ENCODE measurements at places on chromosomes 6 and 20.

- no peak overlapping the region for H3K27ac ChIP-seq
- H3K4me3 ChIP-seq, result no peak overlapping the region
- no peak for DNase-seq
- no peaks in the 10 kb centered on the region for H3K36me3 ChIP-seq
Observed at GRCh38 chr6:40674170-40674569, 87.0 kb upstream of the LRFN2 start.

DNA sequence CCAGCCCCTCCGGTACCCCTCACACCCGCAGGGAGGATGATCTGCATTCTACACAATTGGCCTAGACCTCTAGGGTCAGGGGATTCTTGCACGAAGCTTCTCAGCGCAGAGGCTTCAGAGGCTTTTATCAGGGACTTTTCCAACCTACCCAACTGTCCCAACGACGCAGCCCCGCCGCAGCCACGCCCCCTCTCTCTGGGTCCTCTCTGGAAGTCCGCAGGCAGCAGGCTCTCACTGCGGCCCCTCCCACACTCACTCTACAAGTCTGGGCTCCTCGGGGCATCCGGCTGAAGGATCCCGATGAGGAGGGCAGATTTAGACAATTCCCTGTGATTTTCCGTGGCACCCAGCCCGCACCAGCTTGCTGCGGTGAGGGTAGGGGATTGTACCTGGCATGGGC lies 227.7 kb upstream of the RNF24 start:
- peaks cover 27% of the 10 kb centered on the region for H3K4me1 ChIP-seq
- H3K27me3 ChIP-seq, result peaks cover 5% of the 10 kb centered on the region
- no peaks in the 10 kb centered on the region for H3K36me3 ChIP-seq

DNA sequence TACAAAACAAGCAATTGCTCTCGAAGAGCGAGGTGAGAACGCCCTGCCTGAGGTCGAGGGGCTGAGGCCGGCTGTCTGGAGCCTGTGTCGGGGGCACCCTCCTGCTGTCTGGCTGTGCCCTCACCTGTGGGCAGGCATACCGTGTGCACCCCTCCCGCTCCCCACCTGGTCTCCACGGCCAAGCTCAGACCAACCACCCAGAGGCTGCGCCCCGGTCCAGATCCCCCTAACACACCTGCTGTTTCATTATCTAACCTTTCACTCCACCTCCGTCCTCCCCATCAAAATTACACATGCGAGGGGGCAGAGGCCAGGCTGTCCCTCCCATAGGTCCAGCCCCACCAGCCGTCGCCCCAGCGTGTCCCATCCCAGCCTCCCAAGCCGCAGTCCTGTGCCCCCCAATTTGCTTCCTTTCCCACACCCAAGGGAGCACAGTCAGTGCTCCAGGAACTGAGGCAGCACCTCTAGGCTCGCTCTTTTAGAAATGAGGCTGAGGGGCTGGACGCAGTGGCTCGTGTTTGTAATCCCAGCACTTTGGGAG lies 35.2 kb downstream of the NTSR1 start:
- H3K27ac ChIP-seq, result no peak overlapping the region
- no peaks in the 10 kb centered on the region for H3K36me3 ChIP-seq
- H3K4me3 ChIP-seq, result no peak overlapping the region
- H3K27me3 ChIP-seq, result no peaks in the 10 kb centered on the region
- DNase-seq, result no peak
- peaks cover 12% of the 10 kb centered on the region for H3K4me1 ChIP-seq

DNA sequence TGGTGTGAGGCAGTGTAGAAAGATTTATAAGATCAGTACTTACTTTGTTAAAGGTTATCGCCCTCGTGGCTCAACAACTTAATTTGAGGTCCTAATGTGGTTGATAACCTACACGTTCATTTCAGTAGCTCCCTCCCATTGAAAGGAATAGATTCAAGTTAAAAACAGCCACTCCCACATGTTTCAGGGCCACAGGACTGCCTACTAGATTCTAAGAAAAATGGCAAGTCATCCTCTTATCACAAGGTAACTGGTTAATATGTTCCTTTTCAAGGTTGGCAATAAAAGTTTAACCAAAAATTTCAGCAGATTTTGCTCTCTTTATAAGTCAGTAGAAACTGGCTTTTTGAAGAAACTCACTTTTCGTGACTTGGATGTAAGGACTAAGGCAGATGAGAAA lies 17.1 kb downstream of the GSTA2 start:
- H3K4me3 ChIP-seq, result no peak overlapping the region
- DNase-seq, result peak; percentile 45
- no peak overlapping the region for H3K27ac ChIP-seq
- peaks cover 2% of the 10 kb centered on the region for H3K27me3 ChIP-seq
- no peaks in the 10 kb centered on the region for H3K4me1 ChIP-seq

DNA sequence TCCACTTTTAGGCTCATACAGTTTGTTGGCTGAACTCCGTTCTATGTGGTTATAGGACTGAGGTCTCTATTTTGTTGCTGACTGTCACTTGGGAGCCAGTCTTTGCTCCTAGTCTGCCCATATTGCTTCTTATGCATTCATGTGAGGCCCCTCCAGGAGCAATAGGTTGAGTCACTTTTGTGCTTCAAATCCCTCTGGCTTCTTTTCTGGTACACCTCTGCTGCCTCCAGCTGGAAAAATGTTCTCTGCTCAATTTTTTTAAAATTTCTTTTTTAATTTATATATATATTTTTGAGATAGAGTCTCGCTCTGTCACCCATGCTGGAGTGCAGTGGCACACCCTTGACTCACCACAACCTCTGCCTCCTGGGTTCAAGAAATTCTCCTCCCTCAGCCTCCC lies 42.7 kb upstream of the NOX3 start:
- DNase-seq, result no peak
- H3K36me3 ChIP-seq, result no peaks in the 10 kb centered on the region
- no peak overlapping the region for H3K27ac ChIP-seq
- H3K27me3 ChIP-seq, result no peaks in the 10 kb centered on the region

- H3K27ac ChIP-seq, result no peak overlapping the region
- DNase-seq, result no peak
- no peak overlapping the region for H3K4me3 ChIP-seq
- H3K27me3 ChIP-seq, result no peaks in the 10 kb centered on the region
- H3K4me1 ChIP-seq, result no peaks in the 10 kb centered on the region
Observed at GRCh38 chr20:45329497-45330319, 18.5 kb downstream of the SDC4 start.

DNA sequence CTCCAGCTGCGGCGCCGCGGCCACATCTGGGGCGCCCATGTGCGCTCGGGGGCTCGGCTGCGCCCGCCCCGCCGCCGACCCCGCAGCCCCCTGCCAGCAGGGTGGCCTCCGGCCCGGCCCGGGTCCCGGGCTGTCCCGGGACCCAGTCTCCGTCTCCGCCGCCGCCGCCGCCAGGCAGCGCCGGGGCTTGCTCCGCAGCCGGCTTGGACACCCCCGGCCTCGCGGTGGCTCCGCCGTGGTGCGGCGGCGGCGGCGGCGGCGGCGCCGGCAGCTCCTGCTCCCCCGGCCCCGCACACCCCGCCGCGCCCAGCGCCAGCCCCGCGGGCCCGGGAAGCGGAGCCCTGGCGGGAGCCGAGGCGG lies 219 bp downstream of the ISM1 start:
- peak overlapping the region; percentile 51 for H3K4me3 ChIP-seq
- no peak for DNase-seq
- peaks cover 36% of the 10 kb centered on the region for H3K27me3 ChIP-seq
- no peaks in the 10 kb centered on the region for H3K36me3 ChIP-seq
- H3K27ac ChIP-seq, result no peak overlapping the region

- H3K27ac ChIP-seq, result no peak overlapping the region
- no peaks in the 10 kb centered on the region for H3K36me3 ChIP-seq
- peak overlapping the region; percentile 81 for H3K4me3 ChIP-seq
- DNase-seq, result peak; percentile 40
Observed at GRCh38 chr6:147506704-147507114, 1.8 kb upstream of the SAMD5 start.

DNA sequence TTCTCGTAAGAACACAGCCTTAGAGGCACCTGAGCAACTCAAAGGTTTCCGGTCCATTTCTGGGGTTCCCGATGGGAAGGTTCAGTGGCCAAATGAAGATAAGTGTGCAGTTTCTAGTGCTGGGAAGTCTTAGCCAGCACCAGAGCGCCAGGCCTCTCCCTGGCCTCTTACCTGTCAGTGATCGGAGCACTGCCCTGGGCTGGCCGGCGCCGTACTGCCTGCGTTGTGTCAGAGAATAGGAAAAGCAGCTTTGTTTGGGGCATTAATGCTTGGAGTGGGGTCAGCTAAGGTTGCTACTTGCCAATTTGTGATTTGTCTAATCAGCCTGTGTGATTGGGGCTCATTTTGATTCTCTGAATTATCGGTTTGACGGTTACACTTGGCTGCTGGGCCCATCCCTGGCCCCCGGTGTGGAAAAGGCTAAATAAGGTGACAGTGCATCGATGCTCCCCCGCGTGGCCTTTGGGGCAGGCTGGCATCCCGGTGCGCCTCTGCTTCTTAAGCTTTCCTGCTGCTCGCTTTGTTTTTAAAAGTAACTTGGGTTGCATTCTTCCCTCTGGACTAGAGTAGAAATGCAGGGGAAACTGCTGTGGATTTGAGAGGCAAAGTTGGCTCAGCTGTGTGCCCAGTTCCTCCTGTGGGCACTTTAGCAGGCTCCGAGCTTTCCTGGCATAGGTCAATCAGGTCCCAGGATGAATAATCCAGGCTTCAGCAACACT lies 51.8 kb downstream of the TCP11 start:
- H3K36me3 ChIP-seq, result peaks cover 6% of the 10 kb centered on the region
- no peak for DNase-seq

GRCh38 chr20:53914091-53914780 lies 156.2 kb downstream of the BCAS1 start:
- H3K27ac ChIP-seq, result peak overlapping the region; percentile 77
- peaks cover 26% of the 10 kb centered on the region for H3K4me1 ChIP-seq
- no peaks in the 10 kb centered on the region for H3K27me3 ChIP-seq
- H3K4me3 ChIP-seq, result no peak overlapping the region
- peak; percentile 80 for DNase-seq

- no peaks in the 10 kb centered on the region for H3K27me3 ChIP-seq
- H3K36me3 ChIP-seq, result no peaks in the 10 kb centered on the region
- peak overlapping the region; percentile 10 for H3K27ac ChIP-seq
- H3K4me3 ChIP-seq, result no peak overlapping the region
Observed at GRCh38 chr20:16556301-16556700, 16.9 kb downstream of the KIF16B start.

DNA sequence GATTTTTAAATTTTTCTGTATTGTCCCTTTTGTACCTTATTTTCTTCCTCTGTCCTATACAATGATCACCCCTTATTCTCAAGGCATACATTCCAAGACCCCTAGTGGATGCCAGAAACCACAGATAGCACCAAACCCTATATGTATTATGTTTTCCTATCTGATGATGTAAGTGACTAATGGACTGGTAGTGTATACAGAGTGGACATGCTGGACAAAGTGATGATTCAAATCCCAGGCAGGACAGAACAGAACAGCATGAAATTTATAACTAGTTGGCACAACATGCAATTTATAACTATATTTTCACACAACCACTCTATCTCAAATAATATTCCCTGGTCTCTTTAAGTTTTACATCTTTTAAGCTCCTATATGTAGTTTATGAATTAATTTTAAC lies 205.6 kb upstream of the FLRT3 start:
- H3K36me3 ChIP-seq, result no peaks in the 10 kb centered on the region
- DNase-seq, result peak; percentile 23
- no peaks in the 10 kb centered on the region for H3K27me3 ChIP-seq
- no peaks in the 10 kb centered on the region for H3K4me1 ChIP-seq

DNA sequence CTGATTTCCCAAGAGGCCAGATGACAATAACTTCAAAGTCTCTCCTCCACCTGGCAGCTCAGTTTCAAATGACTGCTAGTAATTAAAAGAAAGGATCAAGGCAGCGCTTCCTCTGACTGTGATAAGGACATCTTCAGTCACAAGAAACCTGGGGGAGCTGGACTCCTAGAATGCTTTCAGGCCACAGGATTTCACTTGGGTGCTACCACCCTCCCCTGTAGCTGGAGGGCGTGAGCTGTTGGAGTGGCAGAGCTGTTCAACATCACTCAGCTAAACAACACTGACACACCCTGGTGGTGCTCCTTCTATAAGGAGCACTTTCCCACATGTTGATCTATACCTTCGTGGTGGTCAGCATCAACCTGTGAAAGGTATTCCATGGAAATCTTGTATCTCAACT lies 2.2 kb upstream of the CNR1 start:
- H3K36me3 ChIP-seq, result no peaks in the 10 kb centered on the region
- H3K27me3 ChIP-seq, result peaks cover 33% of the 10 kb centered on the region
- no peaks in the 10 kb centered on the region for H3K4me1 ChIP-seq
- no peak for DNase-seq
- no peak overlapping the region for H3K4me3 ChIP-seq

DNA sequence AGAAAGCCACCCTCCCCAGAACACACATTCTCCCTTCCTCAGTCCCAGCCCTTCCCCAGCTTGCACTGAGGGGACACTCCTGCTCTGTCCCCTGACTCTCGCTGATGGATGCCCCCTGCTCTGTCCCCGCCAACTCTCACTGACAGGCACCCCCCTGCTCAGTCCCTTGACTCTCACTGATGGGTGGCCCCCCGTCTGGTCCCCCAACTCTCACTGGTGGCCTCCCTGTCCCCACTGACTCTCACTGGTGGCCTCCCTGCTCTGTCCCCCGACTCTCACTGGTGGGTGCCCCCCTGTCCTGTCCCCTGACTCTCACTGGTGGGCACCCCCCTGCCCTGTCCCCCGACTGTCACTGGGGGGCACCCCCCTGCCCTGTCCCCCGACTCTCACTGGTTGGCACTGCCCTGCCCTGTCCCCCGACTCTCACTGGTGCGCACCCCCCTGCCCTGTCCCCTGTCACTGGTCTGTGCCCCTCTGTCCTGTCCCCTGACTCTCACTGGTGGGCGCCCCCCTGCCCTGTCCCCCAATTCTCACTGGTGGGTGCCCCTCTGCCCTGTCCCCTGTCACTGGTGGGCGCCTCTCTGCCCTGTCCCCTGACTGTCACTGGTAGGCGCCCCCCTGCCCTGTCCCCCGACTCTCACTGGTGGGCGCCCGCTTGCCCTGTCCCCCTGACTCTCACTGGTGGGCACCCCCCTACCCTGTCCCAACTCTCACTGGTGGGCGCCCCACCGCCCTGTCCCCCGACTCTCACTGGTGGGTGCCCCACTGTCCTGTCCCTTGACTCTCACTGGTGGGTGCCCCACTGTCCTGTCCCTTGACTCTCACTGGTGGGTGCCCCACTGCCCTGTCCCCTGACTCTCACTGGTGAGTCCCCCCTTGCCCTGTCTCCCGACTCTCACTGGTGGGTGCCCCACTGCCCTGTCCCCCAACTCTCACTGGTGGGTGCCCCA lies 60.9 kb downstream of the GINS1 start:
- H3K27me3 ChIP-seq, result no peaks in the 10 kb centered on the region
- H3K36me3 ChIP-seq, result no peaks in the 10 kb centered on the region

DNA sequence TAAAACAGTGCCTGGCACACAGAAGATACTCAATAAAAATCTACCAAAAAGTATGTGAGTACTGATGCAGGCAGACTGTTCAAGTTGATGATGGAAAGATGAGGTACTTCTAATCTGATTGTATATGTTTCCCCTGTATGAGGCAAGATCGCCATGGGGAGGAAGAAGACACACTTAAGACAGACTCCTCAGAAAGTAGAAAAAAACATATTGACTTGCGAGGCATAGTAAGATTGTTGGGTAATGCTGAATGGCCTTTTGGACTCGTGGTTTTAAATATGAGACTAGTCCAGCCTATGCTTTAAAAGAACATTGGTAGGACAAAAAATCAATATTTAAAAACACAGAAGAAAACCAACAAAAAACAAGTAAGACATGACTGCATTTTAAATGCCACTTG lies 72.6 kb downstream of the SHPRH start:
- H3K27me3 ChIP-seq, result no peaks in the 10 kb centered on the region
- H3K4me1 ChIP-seq, result peaks cover 8% of the 10 kb centered on the region
- peak overlapping the region; percentile 56 for H3K27ac ChIP-seq
- no peaks in the 10 kb centered on the region for H3K36me3 ChIP-seq
- DNase-seq, result peak; percentile 32

Measured in fibroblast of lung (primary cell).